ENCODE measurements at places on chromosomes 7 and 10.

- DNase-seq = no peak
These were observed 193.4 kb upstream of the MBL2 start for GRCh38 chr10:52965938-52966401.

DNA sequence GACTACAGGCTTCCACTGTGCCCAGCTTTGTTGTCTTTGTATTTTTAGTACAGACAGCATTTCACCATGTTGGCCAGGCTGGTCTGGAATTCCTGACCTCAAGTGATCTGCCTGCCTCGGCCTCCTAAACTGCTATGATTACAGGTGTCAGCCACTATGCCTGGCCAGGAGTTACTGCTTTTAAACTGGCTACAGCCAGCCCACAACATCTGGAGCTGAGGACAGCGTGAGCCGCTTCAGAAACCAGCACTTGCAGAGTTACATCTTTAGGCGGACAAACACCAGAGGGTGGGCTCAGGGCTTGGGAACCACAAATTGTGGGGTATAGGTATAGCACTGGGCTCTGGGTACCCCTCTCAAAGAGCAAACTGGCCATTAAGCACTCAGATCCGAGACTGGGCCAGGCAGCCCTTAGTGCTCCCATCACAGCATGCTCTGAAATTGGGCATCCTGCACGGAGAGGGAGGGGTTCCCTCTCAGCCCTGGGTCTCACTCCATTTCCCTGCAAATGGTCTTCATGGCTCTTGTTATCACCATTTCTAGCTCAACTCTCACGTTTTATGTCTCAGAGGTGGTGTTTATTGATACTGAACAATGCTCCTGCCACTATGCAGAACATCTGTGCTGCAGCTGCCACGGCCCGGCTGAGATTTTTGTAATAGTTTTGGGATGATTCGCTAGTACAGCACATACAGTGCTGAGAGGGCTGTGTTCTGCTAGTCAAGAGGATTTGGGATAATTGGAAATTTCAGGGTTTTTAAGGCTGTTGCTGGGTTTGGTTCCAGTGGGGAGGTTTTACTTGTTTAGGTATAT is 146.4 kb upstream of the LYZL2 start:
- DNase-seq = no peak

- DNase-seq = no peak
These were observed 54.3 kb upstream of the KDM7A start for GRCh38 chr7:140230861-140231770.

- DNase-seq = no peak
These were observed 28.4 kb downstream of the UBE2D4 start for GRCh38 chr7:43954524-43955228.

DNA sequence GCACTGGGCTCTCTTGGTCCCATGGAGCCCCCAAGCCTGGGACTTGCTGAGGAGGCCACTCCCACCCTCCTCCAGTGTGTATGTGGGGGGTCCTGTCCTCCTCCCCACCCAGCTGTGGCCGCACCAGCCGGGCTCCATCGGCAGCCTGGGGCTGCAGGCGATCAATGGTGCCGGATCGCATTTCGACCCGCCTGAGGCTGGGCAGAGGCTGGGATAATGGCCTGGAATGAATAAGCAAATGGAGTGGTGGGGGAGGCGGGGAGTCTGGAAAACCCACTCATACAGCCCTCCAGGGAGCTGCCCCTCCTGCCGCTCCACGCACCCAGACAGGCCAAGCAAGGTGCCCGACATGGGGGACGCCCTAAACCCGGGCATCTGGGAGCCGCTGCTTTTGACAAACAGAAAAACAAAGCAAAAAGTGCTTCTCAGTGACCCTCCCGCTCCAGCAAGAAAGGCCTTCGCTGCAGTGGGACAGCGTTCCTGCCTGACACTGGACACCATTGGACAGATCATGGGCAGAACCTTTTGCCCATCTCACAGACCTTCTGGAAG is 160.5 kb downstream of the NRF1 start:
- no peak for DNase-seq

- DNase-seq = no peak
These were observed 93.5 kb downstream of the FOXP2 start for GRCh38 chr7:114508086-114508485.

DNA sequence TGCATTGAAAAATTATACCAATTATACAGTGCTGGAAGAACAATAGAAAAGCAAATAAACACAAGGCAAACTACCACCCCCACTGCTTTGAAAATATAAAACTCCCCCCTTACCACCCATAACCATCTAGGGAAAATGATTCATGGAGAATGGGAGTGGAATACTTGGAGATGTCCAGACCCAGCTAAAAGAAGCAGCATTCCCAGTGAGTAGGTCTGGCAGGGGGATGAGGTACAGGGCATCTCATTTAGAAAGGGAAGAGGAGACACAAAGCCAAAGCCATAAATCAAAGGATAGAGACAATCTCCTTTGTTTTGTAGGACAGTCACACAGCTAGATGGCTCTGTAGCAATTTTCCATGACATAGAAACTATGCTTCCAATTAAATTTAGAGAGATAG is 36.0 kb upstream of the DGKI start:
- DNase-seq = no peak

DNA sequence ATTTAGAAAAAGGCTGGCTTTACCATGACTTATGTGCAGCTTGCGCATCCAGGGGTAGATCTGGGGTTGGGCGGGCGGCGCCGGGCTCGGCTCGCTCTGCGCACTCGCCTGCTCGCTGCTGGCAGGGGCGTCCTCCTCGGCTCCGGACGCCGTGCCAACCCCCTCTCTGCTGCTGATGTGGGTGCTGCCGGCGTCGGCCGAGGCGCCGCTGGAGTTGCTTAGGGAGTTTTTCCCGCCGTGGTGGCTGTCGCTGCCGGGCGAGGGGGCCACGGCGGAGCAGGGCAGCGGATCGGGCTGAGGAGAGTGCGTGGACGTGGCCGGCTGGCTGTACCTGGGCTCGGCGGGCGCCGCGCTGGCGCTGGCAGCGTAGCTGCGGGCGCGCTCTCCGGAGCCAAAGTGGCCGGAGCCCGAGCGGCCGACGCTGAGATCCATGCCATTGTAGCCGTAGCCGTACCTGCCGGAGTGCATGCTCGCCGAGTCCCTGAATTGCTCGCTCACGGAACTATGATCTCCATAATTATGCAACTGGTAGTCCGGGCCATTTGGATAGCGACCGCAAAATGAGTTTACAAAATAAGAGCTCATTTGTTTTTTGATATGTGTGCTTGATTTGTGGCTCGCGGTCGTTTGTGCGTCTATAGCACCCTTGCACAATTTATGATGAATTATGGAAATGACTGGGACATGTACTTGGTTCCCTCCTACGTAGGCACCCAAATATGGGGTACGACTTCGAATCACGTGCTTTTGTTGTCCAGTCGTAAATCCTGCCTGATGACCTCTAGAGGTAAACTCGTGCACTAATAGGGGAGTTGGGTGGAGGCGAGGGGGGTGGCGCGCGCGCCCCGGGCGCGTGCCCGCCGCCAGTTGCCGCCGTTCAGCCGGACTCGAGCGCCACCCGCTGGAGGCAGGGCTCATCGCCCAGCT is at the start of gene HOXA5:
TSS of gene HOXA5 (minus strand) at position 659 of the 927 bp plus-strand sequence. CDS start at position 585, 74 bp downstream.
- no peak for DNase-seq

DNA sequence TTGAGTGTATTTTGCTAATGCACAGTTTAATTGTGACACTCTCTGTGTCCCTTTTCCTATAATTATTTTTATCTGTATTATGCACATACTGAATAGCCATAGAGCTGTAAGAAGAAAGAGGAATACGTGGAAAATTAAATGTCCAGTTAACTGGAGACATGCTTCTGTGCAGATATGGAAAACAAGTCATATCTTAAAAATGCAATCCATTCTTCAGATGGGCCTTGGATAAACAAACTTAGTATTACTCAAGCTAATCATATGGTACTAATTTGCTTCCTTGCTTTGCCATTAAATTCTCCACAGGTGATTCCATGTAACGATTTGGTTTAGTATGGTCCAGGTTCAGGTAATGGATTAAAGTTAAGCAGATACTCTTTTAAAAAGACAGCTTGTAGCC is 201.2 kb upstream of the CELF2 start:
- DNase-seq = no peak

- peak; percentile 17 for DNase-seq
These were observed 12.2 kb upstream of the REPIN1 start for GRCh38 chr7:150356265-150356897.

All from SW 1271 (cell line).